AG20443 (cell line): ENCODE measurements at places on chromosomes 1 and 21.

DNA sequence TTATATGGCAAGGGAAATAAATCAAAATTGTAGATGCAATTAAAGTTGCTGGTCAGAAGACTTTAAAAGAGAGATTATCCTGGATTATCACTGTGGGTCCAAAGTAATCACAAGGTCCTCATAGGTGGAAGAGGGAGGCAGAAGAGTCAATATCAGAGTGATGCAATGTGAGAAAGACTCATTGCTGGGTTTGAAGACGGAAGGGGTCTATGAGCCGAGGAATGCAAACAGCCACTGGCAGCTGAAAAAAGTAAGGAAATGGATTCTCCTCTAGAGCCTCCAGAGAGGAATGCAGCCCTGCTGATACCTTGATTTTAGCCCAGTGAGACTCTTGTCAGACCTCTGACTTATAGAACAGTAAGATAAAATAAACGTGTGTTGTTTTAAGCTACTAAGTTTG is 59.8 kb upstream of the MUTYH start:
- no peak for DNase-seq

GRCh38 chr1:188022661-188023060 is 1193.9 kb downstream of the PLA2G4A start:
- DNase-seq, result no peak

GRCh38 chr1:221725735-221726672 is 15.9 kb downstream of the DUSP10 start:
- peak; percentile 27 for DNase-seq

- DNase-seq, result no peak
Measured at GRCh38 chr21:45415943-45416611, 11.1 kb downstream of the COL18A1 start.

DNA sequence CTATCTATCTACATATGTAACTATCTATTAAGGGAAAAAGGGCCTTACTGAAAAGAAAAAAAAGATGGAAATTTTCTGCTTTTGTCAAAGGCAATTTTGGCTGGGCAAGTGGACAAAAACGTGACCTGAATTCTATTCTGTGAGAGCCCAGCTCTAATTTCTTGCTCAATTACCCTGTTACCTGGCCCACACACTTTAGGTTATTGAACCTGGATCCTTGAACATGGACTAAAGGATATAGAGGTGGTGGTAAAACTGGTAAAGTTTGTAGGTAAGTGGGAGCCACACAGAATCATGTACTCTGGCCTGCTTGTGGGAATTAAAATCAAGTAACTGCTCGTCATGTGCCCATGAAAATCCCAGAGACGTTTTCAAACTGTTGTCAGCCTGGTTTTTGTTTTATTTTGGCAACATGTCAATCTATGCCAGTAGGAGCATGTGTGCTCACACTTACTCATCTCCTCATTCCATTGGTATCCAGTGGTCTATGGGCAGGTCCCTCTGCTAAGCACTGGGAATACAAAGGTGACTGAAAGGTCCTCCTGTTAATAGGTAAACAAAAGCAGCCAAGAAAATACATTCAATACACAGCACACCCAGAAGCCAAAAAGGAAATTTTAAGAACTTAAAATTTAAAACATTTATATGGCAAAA is 113.7 kb upstream of the WARS2 start:
- peak; percentile 19 for DNase-seq

- DNase-seq, result peak; percentile 48
Measured at GRCh38 chr1:43367026-43367903, 546 bp downstream of the ELOVL1 start.

DNA sequence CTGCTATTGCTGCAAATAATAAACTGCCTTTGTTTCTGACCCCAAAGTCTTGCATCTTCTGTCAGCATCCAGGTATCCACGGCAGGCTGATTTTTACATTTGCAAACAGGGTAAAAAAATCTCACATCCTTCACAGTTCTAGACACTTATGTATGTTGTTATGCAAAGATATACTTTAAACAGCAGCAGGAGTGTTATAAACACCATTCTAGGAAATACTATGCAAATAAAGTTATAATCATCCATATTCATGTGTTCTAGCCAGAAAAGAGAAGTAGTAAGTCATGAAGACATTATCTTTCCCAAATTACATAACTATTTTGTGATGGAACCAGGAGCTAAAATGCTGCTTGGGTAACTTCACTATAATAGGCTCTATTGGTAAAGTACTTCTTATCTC is 534.2 kb downstream of the LTN1 start:
- no peak for DNase-seq

DNA sequence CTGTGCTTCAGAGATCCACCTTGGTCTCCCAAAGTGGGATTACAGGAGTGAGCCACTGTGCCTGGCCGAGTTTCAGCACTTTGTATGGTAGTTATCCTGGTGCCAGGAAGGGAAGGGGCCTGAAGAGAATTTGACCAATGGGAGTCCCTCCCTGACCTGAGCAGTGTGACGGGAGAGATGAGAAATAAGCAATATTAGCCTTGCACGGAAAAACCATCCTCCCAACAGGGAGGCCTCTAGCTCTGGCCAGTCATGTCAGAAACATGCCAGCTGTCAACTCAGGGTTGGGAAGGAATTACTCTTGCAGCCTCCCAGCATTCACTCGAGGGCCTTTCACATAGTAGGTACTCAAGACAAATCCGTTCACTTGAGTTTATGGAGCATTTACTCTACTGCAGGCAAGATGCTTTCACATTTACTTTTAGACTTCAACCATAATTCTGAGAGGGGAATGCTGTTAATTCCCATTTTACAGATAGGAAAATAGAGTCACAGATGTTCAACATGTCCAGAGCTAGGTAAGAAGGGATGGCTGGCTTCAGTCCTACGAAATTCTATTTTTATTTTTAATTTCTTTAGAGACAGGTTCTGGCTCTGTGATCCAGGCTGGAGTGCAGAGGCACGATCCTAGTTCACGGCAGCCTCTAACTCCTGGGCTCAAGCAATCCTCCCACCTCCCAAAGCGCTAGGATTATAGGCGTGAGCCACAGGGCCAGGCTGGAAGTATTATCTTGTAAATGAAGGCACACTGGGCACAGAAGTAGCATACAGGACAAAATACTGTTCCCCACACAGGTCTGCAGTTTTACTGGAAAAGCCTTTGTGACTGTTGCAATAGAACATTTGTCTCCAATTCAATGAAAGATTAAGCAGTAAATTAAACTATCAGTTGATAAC is 3.2 kb upstream of the ATP13A2 start:
- DNase-seq, result no peak

DNA sequence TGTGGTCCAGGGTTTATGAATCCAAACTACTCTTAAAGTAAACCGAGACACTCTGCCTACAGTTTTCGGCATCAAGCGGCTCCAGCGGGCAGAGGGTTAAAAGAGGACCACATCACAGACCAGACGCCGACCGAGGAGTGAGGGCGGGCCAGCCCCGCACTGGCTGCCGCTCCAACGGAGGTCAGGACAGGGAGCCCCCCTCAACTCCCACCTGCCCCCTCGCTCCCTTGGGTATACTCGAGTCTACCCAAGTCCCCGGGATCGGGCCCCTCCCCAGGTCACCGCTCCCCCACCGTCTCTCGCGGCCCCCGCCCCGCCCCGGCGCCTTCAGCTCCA is 312 bp downstream of the ARNT start:
- DNase-seq, result peak; percentile 57

DNA sequence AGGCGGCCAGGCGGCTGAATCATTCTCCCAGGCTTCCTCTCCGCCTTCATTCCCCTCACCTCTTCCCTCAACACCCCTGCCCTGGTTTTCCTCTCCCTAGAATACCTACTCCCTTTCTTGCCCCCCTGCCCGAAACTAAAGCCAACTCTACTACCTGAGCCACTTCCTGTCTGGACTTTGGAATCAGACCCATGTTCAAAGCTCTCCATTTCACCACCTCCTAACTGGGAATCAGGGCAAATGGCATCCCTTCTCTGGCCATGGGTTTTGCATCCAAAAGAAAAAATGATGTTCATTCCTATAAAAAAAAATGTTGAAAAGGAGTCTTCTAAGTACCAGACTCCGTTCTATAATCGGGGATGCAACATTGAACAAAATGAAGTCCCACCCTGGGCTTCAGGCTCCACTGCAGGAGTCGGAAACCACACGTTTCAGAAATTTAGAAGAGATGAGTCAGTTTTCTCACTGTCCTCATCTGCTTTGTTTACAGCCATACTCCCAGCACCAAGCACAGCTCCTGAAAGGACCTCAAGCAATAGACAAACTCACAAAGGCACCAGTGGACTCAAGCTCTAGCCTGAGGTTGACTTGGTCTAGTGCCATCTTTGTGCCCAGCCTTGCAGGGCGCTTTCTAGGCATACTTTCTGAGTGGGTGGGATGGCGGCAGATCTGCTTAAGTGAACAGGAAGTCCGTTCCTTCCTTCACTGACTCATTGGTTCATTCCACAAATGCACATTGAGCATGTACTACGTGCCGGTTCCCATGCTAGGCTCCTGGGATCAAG is 176.2 kb downstream of the IGSF21 start:
- DNase-seq, result no peak

- peak; percentile 52 for DNase-seq
Measured at GRCh38 chr1:41006942-41007865, 14.3 kb downstream of the SLFNL1 start.

GRCh38 chr1:24380508-24380907 is 33.1 kb downstream of the STPG1 start:
- no peak for DNase-seq

- no peak for DNase-seq
Measured at GRCh38 chr1:155202198-155202597, 5.5 kb downstream of the THBS3 start.

GRCh38 chr1:114324662-114324965 is 170.9 kb upstream of the SYT6 start:
- DNase-seq, result no peak

- no peak for DNase-seq
Measured at GRCh38 chr1:241447031-241447644, 72.4 kb downstream of the FH start.

GRCh38 chr1:156822680-156823079 is 6.0 kb upstream of the SH2D2A start:
- no peak for DNase-seq

DNA sequence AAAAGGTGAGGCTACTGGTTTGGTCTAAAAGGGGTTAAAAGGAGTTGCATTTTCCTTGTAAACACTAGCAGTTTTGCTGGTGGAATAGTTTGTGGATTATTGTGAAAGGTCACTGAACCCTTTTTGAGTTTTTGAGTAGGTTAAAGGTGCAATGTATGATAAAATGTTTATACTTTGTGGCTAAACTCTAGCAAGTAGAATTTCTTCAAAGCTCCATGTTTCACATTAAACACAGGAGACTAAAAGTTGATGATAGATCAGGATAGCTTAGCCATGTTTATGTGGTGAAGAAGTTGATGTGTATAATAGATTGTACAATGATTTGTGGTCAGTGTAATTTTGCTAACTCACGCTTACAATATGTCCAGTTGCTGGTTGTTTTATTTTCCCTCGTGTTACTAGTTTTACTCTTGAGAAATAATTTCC is 13.1 kb downstream of the ZNF326 start:
- DNase-seq, result no peak

- DNase-seq, result no peak
Measured at GRCh38 chr1:47572731-47573430, 135.0 kb downstream of the FOXD2 start.
